ENCODE measurements at places on chromosomes 11 and 22.
A peak's percentile ranks its signal among the peaks of the same experiment; 100 is the strongest.

DNA sequence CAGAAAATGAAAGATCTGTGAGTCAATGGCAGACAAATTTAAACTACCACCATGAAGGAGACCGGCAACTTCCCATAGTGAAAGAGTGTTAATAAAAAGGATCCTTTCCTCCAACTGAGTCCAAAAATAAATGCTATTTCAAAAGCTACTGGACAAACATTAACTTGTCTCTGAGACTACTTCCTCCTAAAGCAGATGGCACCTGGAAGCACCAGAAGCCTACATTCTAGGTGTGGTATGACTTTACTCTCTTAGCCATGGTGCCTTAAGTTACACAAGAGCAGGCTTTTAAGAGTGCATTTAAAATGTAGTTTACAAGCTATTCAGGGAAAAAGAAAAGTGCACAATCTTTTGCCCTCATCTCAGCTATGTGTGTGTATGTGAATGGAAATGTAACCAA, 2.5 kb downstream of the ARHGAP32 start:
- DNase-seq: no peak

DNA sequence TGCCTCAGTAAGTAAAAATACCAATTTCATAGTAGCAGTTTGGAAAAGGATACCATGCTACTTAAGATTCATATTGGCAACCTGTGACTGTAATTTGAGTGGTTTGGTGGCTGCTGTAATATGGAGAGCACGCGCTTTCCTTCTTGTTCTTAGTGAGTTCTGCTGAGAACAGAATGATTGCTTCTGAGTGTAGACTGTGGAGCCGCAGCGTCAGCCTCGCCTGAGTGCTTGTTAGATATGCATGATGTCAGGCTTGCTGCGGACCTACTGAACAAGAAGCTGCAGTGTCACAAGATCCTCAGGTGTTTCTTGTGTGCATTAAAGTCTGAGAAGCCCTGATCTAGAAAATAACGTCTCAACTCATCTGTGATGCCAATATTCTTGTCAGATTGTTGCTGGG, 143.2 kb downstream of the ARHGAP42 start:
- DNase-seq: no peak

DNA sequence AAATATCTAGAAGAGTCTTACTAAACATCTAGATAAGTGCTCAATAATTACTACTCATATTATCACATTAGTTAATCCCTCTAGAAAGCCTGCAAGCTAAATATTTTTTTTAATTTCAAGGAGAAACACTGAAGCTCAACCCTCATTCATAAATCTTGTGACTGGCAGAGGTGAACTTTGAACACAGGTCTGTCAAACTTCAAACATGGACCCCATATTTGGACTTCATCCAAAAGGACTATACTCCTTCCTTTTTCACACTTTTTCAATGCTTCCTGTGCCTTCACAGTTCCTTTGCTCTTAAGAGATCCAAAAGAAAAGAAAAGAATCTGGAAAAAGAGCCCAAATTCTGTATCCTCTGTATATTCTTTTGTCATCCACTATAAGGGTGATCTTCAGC, 28.3 kb upstream of the OR9G4 start:
- DNase-seq: no peak

GRCh38 chr11:63462137-63462536, 28.8 kb downstream of the PLAAT5 start:
- DNase-seq: no peak

GRCh38 chr11:19917069-19917468, 204.4 kb downstream of the NAV2 start:
- DNase-seq: no peak

GRCh38 chr11:32029721-32030120, 61.2 kb upstream of the RCN1 start:
- no peak for DNase-seq

DNA sequence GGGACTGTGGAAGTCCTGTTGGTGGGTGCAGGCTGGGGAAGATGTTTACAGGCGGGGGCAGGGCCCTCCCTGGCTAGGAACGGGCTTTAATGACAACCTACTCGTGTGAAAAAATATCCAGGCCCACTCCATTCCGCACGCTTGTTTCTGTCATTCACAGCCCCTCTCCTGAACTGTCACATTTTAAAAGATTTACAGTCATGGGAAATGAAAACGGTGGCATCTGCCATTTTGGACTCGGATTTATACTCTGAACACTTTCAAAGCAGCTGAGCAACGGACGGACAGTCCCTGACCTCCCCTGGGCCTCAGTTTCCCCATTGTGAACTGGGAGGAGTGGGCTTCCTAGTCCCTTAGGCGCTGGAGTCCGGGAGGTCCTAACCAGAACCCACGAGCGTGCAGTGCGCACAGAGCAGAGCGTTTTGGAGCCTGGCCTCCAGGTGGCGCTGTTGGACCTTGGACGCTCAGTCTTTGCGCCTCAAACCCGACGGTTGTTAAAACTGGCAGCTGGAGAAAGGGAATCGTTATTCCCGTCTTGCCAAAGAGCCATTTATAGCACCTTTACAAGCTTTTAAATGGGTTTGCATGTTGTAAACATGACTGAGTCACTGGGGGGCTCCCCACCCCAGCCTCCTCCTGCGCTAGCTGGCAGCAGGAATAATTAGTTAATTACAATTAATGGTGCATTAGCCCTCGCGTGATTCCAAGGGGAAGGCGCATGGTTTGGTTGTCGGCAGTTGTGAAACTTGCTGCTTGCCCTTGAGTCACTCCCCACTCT, 75.3 kb downstream of the FBLN1 start:
- DNase-seq: peak; percentile 32

- no peak for DNase-seq
These were observed 751 bp upstream of the WNT7B start for GRCh38 chr22:45977551-45978274.

DNA sequence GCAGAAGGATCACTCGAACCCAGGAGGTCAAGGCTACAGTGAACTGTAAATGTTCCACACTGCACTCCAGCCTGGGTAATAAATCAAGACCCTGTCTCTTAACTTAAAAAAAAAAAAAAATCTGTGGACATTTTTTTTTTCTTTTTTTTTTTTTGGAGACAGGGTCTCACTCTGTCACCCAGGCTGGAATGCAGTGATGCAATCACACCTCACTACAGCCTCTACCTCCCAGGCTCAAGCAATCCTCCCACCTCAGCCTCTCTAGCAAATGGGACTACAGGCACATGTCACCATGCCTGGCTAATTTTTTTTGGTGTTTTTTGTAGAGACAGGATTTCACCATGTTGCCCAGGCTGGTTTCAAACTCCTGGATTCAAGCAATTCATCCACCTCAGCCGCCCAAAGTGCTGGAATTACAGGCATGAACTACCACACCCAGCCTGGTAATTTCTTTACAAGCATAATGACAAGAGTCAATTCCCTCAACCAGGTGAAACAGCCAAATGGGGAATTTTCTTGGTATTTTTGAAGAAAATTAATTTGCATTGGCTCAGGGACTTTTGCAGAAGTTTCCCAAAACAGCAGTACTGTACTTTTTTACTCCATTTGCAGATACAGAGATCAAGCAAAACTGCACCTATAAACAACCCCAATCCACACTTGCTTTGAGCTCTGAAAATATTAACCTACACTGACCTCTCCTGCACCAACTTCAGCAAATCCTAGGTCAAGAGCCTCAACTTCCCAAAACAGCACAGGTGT, 44.0 kb downstream of the MRTFA start:
- no peak for DNase-seq

DNA sequence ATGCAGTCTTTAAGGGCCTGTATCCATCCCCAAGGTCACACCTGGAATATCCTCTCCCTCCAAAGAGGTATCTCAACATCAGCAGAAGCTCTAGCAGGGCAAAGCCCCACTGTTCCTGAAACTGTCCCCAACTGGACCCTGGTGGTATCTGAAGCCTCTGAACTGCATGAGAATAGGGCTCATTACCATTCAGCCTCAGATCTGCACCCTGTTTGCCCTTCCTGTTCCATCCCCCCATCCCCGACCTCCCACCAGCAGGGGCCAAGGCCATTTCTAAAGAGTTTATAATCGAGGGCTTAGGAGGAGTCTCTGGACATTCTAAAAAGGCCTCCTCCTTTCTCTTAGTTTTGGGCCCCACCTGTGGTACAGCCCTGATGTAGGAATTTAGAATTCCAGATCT, 74.0 kb upstream of the THY1 start:
- no peak for DNase-seq

DNA sequence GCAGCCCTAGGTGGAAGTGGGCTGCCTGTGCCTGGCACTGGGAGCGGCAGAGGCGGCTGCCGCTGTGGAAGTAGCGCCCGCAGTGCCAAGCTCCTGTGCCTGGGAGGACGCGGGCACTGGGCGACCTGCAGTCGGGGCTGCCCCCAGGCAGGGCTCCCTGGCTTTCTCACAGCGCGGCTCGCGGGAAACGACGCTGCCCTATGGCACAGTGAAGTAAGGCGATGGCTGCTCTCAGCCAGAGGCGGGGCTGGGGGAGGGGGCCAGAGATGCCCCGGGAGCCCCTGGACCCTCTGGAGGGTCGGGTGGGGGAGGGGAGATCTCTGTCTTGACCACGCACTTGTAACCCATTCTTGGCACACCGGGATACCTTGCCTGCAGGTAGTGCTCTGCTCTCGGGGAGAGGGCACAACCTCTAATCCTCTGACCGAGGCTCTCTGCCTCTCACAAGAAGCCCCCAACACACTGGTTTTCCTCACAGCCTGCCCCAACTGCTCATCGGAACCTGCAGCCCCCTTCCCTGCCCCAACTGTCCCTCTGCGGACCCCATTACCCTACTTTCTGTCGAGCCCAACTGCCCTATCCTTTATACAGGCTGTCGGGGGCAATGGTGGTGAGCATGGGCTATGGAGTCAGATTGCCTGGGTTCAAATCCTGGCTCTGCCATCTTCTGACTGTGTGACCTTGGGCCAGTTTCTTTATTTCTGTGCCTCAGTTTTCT, 32.2 kb upstream of the TRIM29 start:
- no peak for DNase-seq

DNA sequence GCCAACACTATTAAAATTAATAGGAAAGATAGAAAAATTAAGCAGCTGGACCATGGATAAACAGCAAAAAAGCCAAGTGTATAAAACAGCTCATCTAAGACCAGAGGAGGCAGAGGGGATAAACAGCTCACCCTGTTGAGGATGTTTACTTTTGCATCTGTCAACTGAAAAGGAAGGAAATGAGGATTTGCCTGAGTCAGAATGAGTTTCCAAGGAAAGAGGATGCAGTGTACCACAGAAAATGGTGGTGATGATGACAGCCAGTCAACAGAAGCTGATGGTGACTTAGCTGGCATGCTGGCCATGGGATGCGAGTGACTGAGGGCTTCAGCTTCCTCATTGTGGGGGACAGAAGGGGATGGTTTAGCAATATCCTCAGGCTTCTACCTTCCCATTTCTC, 183.5 kb downstream of the KIRREL3 start:
- no peak for DNase-seq

DNA sequence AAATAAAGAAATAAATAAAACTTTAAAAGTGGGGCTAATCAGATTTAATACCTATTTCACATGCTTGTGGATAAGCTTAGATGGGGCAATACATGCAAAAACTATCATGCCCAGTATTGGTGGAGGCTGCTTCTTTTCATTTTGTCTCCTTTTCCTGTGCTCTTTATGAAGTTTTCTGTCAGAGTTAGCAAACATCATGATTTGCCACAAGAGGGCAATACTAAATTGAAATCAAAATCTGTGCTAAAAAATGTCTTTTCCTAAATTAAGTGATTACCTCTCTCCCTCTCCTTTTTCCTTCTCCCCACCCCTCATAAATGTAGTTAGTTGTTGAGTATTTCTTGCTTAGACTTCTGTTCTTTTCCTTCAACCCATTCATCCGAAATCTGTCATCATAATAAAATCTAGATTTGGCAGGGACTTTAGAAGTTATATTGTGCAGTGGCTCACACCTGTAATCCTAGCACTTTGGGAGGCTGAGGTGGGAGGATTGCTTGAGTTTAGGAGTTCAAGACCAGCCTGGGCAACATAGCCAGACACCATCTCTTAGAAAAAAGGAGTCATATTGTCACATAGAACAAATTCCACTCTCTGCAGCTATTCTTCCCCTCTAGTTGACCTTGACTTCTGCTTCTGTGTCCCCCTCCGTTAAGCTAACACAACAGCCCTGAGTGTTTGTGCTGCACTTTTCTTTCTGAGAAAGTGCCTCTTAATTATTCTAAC, 4.7 kb upstream of the ARHGAP42 start:
- no peak for DNase-seq

GRCh38 chr11:111452817-111453552, 59.2 kb downstream of the BTG4 start:
- no peak for DNase-seq

- DNase-seq: no peak
These were observed 93.1 kb upstream of the SC5D start for GRCh38 chr11:121199516-121199915.

DNA sequence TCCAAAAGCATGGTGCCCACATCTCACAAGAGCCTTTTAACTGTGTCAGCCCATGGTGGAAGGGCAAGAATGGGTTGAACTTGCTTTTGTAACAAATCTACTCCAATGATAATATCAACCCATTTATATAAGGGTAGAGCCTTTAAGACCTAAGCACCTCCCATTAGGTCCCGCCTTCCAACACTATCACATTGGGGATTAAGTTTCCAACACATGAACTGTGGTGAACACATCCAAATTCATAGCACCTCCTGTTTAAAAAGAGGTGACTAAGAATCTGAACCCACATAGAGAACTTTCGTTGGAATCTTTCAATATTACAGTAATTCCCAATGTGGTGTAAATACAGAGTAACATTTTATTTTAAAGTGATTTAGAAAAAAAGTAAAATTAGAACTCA, 9.2 kb upstream of the CNTF start:
- no peak for DNase-seq

- DNase-seq: no peak
These were observed 4.7 kb downstream of the HYOU1 start for GRCh38 chr11:119052163-119052814.

- DNase-seq: no peak
These were observed 10.2 kb downstream of the SMTN start for GRCh38 chr22:31091106-31091975.

DNA sequence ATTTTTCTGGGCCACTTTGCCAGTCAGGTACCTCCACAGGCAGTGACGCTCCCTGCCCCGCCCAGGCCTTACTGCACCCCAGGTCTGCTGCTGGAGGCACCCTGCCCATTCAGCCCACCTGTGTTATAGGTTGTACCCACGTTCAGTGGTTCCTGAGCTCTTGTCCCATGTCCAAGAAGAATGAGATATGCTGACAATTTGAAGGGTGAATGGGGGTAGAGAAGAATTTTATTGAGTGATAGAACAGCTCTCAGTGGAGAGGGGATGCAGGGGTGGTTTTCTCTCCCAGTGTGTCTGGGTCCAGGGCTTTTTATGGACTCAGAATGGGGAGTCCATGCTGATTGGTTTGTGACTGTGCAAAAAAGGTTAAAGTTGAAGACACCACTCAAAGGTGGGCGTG, 149.7 kb downstream of the LDLRAD3 start:
- DNase-seq: no peak

GRCh38 chr11:46388619-46389449, 2.7 kb downstream of the CHRM4 start:
- DNase-seq: no peak

All from stimulated activated CD8-positive, alpha-beta memory T cell treated with anti-CD3 and anti-CD28 coated beads, Interleukin-12 subunit alpha, Interleukin-12 subunit beta, amount 100 ng/mL, for 4 hours (primary cell).